ENCODE measurements at places on chromosomes 16 and 17.

- DNase-seq = no peak
These were observed 1.3 kb downstream of the NLK start for GRCh38 chr17:28043741-28044140.

DNA sequence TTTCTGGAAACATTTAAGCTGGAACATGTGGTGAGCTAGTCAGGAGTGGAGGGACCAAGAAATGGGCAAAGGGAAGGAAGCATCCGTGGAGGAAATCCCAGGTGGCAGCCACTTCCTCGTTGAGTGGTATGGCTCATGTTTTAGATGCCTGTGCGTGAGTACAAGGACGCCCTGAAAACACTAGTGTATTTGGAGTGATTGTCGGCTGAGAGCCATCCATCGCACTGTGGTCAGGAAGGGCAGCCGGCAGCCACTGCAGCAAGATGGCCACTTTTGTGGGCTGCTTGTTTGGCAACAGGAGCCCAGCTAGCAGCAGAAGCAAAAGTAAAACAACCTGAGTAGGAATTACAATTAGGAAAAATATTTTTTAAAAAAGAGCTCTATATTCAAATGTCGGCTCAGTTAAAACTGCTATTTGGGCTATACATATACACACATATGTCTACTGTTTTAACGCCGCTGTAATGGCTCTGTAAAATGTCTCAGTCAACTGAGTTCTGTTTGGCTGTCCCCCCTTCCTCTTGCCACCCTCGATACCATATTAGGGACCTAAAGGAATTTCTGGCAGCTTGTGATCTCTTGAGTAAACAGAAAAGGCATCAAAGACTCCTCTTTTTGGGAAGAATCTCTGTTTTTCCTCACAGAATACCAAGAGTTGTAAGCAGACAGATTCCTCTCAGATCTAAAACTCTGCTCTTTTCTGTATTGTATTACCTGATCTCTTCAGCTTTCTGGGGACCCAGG is 39.2 kb downstream of the BRD7 start:
- no peak for DNase-seq

GRCh38 chr16:7167626-7168025 is 165.0 kb upstream of the RBFOX1 start:
- DNase-seq = no peak

GRCh38 chr16:86466696-86467406 is 43.5 kb upstream of the FOXF1 start:
- peak; percentile 8 for DNase-seq

DNA sequence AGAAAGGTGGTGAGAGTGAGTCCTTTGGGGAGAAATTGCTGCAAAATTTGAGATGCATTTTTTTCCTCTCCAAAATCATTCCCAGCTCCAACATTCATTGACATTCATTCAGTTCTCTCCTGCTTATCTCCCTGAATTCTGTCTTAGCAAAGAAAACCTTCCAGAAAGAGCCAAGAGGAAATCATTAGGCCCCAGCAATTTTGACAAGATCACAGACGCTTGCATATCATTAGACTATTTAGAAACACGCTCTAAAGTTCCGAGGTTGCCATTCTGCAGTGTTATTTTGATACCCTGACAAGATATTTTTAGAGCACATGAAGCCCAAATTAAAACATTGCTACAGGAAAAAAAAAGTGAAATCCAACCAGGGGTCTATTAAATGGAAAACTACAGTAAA is 9.6 kb upstream of the CHCT1 start:
- DNase-seq = no peak

- DNase-seq = peak; percentile 68
These were observed 57.8 kb downstream of the USP43 start for GRCh38 chr17:9702914-9703780.

DNA sequence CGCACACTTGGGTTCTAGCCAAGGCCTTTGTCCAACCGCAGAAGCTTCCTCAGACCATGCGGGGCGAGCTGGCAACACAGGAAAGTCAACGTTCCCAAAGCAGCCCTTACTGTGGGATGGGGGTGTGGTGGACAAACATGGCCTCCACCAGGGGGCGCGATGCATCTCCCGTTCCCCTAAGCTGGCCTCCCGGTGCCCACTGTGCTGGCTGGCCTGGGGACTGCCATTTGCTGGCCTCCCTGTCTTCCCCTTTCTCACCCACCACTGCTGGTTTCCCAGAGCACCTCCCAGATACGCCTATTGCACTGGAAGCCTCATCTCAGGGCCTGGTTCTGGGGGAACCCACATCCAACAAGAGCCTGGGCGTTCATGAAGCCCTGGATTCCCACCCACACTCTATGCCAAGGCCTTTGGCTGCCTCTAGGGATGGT is 145.3 kb downstream of the IRF8 start:
- DNase-seq = peak; percentile 78

DNA sequence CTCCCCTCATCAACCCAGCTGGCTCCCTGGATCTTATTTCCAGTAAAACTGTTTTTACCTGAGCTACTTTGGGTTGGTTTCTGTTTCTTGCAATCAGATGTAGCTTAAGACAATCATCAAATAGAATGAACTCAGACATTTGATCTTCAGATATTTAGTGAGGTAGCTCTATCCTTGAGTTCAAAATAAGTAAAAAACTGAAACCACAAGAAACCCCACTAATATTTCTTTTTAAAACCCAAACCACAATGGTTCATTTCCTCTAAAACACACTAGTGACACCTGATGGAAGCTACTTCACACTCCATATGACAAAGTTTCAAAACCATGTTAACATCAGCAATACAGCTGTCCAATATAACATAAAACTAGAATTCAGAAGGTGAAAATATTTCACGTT is 37.8 kb downstream of the CACNG1 start:
- no peak for DNase-seq

- DNase-seq = peak; percentile 34
These were observed 41.8 kb upstream of the CDH8 start for GRCh38 chr16:62077998-62078397.

DNA sequence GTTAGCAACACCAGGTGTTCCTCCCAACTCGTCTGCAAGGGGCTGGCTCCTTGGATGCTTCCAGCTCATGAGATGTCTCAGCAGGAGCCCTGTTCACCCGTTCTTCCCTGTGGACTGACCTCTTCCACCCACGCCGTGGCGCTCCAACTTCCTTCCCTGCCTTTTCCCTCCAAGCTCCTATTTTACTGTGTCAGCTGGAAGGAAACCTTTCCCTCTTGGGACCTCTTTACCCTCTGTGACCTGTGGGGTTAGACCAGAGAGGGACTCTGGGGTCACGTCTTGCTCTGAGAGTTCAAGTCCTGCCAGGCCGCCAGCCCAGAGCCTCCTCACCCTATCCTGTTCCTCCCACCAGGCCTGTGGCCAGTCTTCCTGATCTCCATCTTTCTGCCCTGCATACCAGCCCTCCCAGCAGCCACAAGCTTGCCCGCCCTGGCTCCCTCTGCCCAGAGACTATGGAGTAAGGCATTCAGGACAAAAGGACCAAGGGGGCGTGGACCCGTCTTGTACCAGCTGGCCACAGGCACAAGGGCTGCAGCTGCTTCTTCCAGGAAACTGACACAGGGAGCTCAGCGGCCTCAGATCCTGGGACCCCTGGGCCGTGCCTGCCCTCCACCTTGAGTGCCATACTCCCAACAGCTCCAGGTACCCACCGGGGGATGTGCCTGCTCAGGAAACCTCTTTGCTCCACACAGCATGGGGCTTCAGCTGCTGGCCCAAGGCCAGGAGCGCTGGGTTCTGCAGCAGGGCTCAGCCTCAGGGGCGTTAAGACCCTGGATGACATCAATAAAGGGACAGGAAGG is 3.0 kb downstream of the PAQR4 start:
- DNase-seq = peak; percentile 32

- DNase-seq = peak; percentile 71
These were observed at the start of gene MT1E for GRCh38 chr16:56625140-56625942. MT1E (plus strand) TSS chr16:56625781; CDS start chr16:56625852, 71 bp downstream.

GRCh38 chr16:2474877-2475412 is at the start of gene TBC1D24:
TBC1D24 (plus strand) TSS chr16:2475127; CDS start chr16:2496149, 21,022 bp downstream.
- peak; percentile 88 for DNase-seq

DNA sequence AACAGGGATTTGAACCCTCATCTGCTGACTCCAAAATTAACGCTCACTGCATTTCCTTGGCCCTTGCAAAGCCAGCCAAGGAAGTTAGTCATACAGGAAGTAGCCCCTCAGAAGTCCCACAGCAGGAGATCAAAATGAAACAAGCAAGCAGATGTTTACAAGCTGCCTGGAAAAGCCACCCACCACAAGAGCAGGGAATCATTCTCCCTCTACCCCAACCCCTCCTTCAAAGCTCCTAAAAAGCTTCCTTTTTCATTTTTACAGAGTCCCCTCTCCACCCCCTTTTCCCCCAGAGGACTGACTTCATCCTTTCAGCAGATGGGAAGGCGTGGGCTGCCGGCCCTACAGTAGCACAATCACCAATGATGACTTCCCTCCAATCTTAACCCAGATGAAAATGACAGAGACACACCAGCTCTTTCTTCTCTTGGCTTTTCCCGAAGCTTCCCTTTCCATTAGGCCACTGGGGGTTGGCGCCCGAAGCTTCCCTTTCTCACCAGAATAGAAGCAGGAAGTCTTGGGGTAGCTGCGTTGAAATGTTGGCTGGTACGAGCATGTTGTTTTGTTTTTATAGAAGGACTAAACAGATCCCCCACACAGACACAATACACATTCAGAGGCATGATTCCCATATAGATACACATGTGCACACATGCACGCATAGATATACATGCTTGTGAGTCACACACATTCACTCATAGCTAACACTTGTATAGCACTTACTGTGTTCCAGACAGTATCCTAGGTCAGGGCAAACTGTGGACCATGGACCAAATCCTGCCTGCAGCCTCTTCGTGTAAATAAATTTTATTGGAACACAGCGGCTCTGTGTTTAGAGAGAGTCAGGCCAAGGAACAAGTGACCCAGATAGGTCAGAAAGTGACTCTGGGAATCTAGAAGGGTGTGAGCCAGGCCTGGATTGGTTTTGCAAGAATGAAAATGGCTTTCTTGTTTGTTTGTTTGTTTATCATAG is 17.4 kb downstream of the ITPRIPL2 start:
- peak; percentile 87 for DNase-seq

GRCh38 chr17:31274252-31274651 is 22.8 kb downstream of the OMG start:
- peak; percentile 86 for DNase-seq

- DNase-seq = no peak
These were observed 10.9 kb downstream of the JUP start for GRCh38 chr17:41775394-41776226.

GRCh38 chr17:80611816-80612215 is 67.2 kb downstream of the RPTOR start:
- no peak for DNase-seq

- no peak for DNase-seq
These were observed 68.4 kb downstream of the CMC2 start for GRCh38 chr16:80938004-80938878.

DNA sequence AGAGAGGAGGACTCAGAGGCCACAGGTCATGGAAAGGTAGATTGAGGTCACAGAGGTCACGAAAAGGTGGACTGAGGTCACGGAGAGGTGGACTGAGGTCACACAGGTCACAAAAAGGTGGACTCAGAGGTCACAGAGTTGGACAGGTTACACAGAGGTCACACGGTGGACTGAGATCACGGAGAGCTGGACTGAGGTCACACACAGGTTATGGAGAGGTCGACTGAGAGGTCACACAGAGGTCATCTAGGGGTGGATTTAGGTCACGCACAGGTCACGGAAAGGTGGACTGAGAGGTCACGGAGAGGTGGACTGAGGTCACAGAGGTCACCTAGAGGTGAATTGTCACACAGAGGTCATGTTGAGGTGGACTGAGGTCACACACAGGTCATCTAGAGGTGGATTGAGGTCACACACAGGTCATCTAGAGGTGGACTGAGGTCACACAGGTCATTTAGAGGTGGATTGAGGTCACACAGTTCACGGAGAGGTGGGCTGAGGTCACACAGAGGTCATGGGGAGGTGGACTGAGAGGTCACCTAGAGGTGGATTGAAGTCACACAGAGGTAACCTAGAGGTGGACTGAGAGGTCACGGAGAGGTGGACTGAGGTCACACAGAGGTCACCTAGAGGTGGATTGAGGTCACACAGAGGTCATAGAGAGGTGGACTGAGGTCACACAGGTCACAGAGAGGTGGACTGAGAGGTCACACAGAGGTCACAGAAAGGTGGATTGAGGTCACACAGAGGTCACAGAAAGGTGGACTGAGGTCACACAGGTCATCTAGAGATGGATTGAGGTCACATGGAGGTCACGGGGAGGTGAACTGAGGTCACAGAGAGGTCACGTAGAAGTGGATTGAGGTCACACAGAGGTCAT is 26.7 kb upstream of the JPT2 start:
- peak; percentile 15 for DNase-seq

GRCh38 chr17:28871056-28871579 is 16.3 kb downstream of the ERAL1 start:
- DNase-seq = no peak

- no peak for DNase-seq
These were observed 12.0 kb upstream of the TMEM106A start for GRCh38 chr17:43199633-43200032.

GRCh38 chr17:7557775-7558543 is 591 bp upstream of the TNFSF13 start:
- peak; percentile 91 for DNase-seq

GRCh38 chr17:78197147-78197832 is 10.1 kb downstream of the AFMID start:
- no peak for DNase-seq

DNA sequence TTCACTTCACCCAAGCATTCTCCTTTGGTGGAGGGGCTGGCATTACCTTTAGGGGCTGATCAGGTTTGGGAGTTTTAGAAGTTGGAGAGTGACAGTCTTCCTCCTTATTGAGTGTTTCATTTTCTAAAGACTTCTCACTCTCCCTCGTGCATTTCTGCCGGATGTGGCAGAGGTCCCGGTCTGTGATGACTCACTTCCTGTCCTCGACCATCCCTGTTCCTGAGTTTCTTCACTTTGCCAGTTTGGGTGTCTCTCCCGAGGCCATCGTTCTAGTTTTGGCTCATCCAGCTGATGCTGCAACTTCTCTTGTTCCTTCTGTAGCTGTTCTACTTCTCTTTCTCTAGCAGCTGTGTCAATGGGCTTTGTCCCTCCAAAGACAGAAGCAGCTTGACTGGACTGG is 104.3 kb downstream of the PHKB start:
- DNase-seq = peak; percentile 97

GRCh38 chr17:69921046-69921445 is 154.0 kb upstream of the KCNJ16 start:
- no peak for DNase-seq

DNA sequence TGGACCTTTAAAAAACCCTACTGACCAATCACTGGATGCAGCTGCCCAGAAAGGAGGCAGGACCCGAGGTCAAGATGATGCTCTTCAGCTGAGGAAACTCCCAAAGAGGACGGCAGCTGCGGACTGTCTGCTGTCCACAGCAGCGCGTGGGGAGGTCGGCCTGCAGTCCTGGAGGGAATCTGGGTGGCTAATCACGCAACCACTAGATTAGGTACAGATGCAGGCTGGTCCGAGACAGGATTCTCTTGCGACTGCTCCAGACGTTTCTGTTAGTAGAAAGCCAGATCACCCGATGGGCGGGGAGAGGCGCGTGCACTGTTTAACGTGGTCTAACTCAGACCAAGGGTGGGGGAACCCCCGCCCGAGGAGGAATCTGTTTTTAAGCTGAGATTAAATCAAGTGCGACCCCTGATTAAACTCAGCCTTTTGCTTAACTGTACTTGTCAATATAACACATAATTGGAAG is 8.8 kb downstream of the CTRB2 start:
- no peak for DNase-seq

Measured in NB4 (cell line).